ENCODE measurements at places on chromosomes 2 and 18.

GRCh38 chr2:128178650-128179460 lies 87.9 kb downstream of the UGGT1 start:
- DNase-seq = no peak

DNA sequence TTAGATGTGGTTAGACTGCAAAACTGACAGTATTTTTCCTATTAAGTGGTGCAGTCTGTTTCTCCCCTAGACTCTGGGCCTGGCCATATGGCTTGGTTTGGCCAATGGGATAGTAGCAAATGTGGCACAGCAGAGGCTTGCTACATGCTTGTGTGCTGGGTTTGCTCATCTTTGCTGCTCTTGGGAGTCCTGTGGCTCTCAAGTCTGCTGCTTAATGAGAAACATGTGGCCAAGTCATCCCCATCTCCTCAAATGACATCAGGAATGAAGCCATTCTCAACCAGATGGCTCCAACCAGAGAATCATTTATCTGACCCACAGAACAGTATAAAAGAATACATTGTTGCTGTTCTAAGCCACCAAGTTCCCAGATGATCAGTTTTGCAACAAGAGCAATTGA lies 57.1 kb upstream of the PAX3 start:
- no peak for DNase-seq

DNA sequence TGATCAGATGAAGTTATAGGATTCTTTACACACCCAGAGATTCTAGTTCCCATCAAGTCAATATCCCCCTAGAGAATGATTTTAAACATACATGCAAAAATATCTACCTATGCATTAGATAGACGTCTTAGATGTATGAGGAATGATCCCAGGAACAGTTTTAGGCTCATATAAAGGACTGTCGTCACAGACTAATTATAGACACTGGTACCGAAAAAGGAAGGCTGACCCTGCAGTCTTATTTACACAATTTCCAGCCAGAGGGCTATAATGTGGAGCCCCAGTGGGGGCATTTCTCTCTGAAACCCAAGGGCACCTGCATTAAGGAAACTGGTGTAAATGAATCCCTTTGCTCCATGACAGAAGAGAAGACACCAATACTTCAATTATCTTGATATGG lies 170.4 kb downstream of the ZNF521 start:
- DNase-seq = no peak

DNA sequence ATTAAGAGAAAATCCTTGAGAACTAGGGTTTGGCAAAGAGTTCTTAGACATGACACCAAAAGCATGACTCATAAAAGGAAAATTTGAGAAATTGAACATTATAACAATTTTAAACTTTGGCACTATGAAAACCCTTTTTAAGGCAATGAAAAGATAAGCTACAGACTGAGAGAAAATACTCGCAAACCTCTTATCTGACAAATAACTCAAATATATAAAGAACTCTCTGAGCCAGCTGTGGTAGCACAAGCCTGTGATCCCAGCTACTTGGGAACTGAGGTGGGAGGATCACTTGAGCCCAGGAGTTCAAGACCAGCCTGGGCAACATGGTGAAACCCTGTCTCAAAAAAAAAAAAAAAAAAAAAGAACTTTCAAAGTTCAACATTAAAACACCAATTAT lies 70.5 kb downstream of the FAM168B start:
- no peak for DNase-seq

DNA sequence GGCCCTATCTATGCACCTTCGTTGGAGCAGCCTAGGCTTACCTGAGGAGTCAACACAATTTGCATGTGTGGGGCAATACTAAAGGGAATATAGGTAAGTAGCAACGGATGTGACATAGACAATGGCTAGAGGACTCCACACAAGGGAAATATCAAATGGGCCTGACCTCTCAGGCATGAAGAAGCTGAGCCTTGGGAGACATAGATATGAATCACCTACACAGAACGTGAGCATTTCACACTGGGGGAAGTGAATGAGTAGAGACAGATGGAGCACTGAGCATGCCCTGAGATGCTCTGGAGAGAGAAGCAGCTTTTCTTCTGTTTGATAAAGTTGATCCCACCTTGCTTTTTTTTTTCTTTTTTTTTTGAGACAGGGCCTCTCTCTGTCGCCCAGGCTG lies 97.9 kb downstream of the ATL2 start:
- DNase-seq = no peak

DNA sequence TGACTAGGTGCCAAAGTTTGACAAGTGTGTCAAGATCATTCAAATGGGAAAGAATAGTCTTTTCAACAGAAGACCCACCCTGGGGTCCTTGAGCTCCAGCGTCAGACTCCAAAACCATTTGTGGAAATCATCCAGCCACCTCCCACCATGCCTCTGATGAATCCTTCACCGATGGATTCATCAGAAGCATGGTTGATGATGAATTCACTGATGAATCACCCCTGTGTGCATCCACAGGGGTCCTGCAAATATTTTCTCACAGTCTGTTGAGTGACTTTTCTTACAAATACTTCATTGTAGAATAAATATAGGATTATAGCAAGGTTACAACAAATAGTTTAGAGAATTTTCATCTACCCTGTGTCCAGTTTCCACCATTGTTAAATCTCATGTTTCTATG lies 4.3 kb downstream of the UGT1A9 start:
- DNase-seq = no peak

GRCh38 chr2:158199928-158200650 lies 98.4 kb downstream of the UPP2 start:
- DNase-seq = no peak

- no peak for DNase-seq
Measured at GRCh38 chr18:61535401-61535800, 202.2 kb downstream of the CDH20 start.

- DNase-seq = no peak
Measured at GRCh38 chr2:137846993-137847392, 117.3 kb upstream of the HNMT start.

GRCh38 chr2:65358678-65359400 lies 73.6 kb downstream of the SPRED2 start:
- no peak for DNase-seq

- DNase-seq = no peak
Measured at GRCh38 chr2:71807581-71808451, 339.8 kb downstream of the CYP26B1 start.

DNA sequence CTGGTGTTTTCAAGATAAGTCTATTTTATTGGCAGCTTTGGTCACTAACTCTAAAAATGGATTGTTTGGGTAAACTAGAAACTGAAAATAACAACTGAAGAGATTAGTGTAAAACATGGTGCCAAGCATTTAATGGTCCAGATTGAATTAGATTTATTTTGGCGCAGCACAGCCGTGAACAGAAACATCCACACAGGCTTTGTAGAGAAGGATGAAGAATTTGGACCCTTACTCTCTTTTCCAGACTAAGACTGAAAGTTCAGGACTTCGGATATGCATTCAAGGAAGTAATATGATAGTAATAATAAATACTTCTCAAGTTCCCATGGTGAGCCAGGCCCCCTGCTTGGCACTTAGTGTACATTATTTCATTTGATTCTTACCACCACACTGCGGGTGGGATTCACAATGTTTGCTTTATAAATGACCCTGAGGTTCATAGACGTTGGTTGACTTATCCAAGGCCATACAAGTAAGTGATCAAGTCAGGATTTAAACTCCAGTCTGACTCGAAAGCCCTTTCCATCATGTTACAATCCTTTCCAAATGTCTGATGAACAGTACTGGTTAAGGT lies 54.2 kb upstream of the ITGB6 start:
- no peak for DNase-seq

DNA sequence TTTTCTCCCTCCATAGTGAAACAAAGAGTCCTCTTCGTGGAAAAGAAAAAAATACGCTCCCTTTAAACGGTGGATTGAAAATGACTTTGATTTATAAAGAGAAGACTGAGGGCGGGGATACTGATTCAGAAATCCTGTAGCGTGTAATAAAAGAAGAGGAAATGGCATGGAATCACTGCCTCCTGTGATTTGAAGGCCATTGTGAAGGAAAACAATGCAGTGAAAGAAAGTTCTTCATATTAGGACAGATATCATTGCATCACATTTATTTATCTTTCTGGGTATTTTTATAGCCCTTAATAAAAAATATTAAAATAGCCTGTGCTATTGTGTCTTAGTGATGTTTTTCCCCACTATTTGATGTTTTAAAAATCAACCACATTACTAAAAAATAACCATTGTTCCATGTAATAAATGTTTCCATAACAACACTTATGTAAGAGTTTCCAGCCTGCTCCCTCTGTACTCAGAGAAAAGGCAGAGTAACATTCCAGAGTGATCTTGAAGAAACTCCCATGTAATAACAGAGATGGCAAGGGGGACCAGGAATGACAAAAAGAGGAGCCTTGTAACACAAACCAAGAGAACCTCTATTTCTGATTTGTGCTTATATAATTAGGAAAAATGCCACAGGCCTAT lies 8.0 kb downstream of the MRPL33 start:
- DNase-seq = no peak

GRCh38 chr18:1875219-1875618 lies 696.1 kb downstream of the METTL4 start:
- no peak for DNase-seq

GRCh38 chr2:77922567-77922966 lies 400.4 kb upstream of the LRRTM4 start:
- no peak for DNase-seq

- DNase-seq = no peak
Measured at GRCh38 chr18:38350141-38350540, 784.5 kb upstream of the CELF4 start.

GRCh38 chr2:213148572-213149261 lies 2.7 kb downstream of the IKZF2 start:
- DNase-seq = no peak

GRCh38 chr2:222701721-222702131 lies 30.3 kb downstream of the MOGAT1 start:
- no peak for DNase-seq

DNA sequence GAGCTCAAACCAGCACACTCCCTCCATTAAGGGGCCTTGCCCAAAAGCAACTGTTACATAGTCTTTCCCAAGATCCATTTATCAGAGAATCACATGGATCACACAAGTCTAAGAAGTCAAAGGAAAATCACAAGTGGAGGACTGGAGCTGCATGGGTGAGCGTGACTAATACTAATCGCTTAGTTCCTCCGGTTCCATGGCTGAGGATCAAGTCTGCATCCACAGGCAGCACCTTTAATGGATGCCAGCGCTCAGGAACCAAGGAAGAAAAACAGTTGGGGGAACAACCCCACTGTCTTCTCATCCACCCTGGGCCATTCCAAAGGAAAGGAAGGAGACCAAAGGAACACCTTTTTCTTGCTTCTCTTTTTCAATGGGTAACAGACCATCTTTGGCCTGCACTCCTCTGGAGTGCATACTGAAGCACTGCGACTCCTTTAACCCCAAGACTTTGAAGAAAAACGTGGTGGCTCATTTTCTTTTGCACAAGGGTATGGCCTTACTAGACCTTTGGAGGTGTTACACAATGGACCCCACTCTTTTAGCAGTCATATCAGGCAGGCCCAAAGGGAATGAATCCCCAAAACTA lies 9.2 kb upstream of the WDR33 start:
- no peak for DNase-seq

DNA sequence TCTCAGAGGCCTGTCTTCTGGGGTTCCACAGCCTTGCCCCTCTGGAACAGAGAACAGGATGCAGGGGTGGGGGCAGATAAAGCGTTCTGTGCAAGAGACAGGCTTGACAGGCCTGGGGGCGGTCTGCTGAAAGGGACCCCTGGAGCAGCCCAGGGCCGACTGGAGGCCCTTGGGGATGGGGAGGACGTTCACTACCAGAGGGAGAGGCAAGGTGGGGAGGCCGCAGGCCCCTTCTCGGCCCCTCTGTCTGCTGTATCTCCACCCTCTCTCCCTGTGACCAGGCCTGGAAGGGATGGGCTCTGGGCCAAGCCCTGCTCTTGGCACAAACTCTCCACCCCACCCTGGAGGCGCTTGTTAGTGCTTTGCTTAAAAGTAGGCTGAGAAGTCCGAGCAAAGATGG lies 27.3 kb upstream of the INHBB start:
- DNase-seq = no peak

DNA sequence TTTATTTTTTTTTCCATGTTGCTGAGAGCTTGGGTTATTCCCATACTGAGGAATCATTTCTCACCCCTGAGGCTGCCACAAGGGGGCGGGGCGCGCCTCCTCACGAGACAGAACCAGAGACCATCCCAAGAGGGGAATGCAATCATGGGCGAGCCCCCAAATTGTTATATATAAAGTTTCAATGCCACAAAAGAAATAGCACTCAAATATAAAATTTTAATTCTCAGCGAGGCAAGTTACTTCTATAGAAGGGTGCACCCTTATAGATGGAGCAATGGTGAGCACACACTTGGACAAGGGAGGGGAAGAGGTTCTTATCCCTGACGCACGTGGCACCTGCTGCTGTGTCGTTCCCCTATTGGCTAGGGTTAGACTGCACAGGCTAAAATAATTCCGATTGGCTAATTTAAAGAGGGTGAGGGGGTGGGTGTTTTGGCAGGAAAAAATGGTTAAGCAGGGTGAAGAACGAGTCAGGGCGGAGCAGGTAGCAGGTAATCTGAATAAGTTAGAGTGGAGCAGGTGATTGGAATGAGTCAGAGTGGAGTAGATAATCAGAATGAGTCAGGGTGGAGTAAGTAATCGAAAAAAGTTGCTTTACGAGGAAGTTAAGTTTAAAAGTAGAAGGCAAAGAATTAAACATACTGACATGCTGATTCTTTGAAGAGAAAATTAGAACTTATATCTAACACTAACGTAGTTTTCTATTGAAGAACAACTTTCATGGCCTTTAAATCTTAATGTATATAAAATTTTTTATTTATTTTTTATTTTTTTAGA lies 177.5 kb downstream of the MTCL1 start:
- no peak for DNase-seq

DNA sequence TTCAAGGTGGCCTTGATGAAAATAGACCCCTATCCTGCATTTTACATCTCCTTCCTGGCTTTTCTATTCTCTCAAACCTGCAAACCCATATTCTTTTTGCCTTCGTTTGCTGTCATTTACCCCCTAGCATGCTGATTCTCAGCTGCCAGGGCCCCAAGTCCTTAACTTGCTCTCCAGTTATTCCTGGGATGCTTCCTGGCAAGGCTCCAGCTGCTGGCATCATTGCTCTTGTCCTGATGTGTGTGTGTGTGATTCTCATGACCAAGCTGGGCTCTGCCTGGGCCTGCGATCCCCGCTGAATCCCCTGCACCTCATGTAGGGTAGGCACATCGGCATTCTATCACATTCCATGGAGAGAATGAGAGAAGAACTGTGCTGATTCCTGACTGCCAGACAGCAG lies 11.9 kb downstream of the NPAS2 start:
- no peak for DNase-seq

DNA sequence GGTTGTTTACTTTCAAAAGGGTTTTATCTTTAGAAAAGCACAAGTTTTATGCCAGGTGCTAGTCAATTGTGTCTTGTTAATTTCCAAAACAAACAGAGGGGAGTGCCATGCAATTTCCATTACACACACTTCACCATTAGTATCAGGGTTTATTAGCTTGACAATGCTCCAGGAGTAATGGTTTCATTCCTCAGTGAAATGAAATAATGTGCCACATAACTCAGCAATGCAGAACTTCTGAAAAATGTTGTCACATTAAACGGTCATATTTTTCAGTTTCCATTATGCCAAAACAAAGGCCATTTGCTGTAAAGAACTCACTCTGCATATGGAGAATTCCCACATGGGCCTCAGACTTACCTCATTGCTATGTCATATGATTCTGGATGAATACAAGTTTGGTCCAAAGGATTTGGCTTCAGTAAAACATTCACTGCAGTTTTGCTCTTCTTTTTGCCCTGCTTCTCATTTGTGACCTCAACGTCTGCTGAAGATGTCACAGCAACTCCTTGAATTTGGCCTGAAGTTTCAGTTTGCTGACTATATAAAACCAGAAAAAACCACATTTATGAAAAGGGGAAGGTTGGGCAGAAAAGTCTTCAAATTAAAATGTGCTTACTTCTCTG lies 198.2 kb downstream of the SRBD1 start:
- no peak for DNase-seq

GRCh38 chr2:168456521-168457189 lies 583 bp downstream of the CERS6 start:
- DNase-seq = no peak

Measured in D721Med (cell line).